ENCODE measurements at places on chromosomes 5 and 9.
A peak's percentile ranks its signal among the peaks of the same experiment; 100 is the strongest.

DNA sequence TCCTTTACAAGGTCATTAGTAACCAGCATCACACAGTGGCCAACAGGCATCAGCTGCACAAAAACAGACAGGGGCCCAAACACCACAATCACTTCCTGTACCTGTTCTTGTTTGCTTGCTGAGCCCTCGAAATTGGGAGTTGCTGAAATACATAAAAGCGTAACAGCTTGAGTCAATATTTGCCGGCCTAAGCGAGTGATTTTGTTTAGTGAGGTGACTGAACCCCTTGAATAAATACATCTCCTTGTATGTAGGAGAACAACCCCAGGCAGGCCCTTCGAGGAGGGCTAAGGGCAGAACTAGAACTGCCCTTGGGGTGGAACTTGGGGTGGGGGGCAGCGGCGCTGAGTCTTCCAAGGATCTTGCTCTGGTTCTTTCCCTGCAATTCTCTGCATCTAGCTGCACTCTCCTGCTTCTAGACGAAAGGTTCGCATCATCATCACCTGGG is 502.5 kb downstream of the RASEF start:
- no peak for DNase-seq

DNA sequence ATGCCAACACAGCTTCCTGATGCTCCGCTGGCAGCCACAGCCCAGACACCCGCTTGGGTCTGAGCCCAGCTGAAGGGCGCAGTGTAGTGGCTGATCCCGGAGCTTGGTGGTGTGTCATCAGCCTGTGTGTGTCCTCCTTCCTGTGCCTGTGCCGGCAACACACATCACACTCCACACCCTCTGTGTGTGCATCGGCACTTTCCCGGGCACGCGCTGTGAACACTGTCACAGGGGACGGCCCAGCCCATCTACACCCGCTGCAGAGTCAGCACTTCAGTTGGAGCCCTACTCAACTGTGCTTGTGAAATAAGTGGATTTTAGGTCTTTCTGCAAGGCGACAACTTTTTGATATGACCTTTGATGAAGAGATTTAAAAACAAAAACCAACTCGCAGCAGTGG is 189.4 kb downstream of the IRX2 start:
- peak; percentile 29 for DNase-seq

- no peak for DNase-seq
These were observed 23.8 kb downstream of the CD14 start for GRCh38 chr5:140609126-140609525.

DNA sequence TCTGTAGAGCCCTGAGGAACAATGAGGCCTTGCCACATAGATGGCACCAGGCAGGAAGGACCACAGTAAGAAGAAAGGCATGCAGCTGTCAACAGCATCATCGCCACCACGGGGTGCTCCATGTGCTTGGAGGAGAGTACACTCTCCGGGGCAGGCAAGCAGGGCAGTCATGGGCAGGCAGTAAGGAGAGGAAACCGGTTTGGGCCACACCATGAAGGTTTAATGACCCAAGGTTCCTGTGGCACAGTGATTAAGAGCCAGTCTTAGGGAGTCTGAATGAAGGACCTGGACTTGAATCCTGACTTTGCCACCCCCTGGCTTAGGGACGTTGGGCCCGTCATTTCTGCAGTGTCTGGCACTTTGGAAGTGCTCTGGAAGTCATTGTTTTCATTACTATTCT is 80.6 kb upstream of the ZBTB43 start:
- no peak for DNase-seq

- DNase-seq, result no peak
These were observed 56.2 kb upstream of the TNPO1 start for GRCh38 chr5:72760259-72760658.

- peak; percentile 53 for DNase-seq
These were observed 92.6 kb upstream of the LMX1B start for GRCh38 chr9:126521089-126521488.

All from islet precursor cell (in vitro differentiated cells).